LNCaP clone FGC (cell line): ENCODE measurements at places on chromosomes 16 and 17.

- no peak for DNase-seq
Observed at GRCh38 chr17:10729334-10730193, at the start of gene TMEM220. TSS of gene TMEM220 (minus strand) at chr17:10730023. CDS start at chr17:10729851, 172 bp downstream.

GRCh38 chr16:17244872-17245551, 225.7 kb downstream of the XYLT1 start:
- no peak for DNase-seq

- no peak for DNase-seq
Observed at GRCh38 chr16:12773221-12773620, 30.5 kb downstream of the CPPED1 start.

DNA sequence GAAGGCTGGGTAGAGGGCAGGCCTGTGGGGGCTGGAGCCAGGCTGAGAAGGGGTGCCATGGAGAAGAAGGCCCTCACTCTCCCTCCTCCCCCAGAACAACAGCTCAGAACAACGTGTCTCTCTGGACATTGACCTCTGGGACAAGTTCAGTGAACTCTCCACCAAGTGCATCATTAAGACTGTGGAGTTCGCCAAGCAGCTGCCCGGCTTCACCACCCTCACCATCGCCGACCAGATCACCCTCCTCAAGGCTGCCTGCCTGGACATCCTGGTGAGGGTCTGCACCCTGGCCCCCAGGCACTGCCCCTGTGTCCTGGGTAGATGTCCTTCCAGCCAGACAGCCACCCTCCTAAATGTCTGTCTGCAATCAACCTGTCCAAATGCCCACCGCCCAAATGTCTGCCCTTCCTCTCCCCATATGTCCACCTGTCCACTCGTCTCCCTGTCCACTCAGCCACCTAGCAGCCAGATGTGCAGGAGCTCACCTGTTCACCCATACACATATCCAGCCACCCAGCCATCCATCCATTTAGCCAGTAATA, 12.2 kb downstream of the GJD3 start:
- DNase-seq = no peak

- no peak for DNase-seq
Observed at GRCh38 chr16:47687694-47688093, 226.6 kb downstream of the PHKB start.

DNA sequence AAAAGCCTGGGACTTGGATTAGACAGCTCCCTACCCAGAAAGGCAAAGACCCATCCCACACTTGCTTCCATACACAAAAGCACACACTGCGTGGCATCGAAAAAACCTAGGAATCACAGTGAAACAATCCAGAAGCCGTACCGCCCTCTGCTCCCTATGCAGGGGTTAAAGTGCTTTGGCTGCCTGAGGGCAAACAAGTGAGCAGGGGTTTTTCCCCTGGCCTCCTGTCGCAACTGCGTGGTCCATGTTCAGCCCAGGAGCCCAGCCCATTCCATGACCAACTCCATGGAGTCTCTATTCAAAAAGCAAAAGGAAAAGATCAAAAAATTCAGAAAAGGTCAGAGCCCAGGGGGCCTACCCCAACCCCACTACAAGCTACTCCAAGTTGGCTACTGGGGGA, 3.6 kb upstream of the GSDMB start:
- no peak for DNase-seq

- DNase-seq = no peak
Observed at GRCh38 chr17:28141773-28142172, 99.3 kb downstream of the NLK start.

DNA sequence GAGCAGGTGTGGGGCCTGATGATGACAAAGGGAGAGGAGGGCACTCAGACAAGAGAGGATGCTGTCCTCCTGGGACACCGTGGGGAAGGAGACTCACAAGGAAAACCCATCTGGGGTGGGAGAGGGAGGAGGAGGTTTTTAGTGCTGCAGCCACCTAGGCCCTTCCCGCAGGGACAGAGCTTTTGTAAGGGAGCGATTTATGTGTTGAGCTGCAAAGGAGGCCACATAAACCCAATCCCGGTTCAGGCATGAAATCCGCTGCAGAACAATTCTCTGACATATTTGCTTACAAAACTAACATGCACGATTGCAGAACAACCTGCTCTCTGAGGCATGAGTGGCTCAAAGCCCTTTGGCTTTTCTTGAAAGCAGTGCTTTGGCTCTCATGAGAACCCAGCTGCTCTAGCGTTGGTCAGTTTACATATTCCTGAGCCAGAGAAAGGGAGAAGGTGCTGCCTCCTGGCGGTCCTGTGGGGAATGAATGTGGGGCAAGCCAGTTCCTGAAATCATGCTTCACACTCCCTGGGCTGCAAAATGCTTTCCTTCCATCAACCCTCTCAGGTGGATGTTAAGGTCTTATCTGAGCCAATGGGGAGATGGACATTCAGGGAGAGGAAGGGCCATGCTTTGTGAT, 122.4 kb upstream of the NLRP1 start:
- peak; percentile 2 for DNase-seq

- DNase-seq = no peak
Observed at GRCh38 chr16:57646388-57647039, 18.1 kb downstream of the ADGRG1 start.

GRCh38 chr16:12094537-12095265, 118.2 kb downstream of the SNX29 start:
- DNase-seq = no peak

- DNase-seq = no peak
Observed at GRCh38 chr17:67011527-67012175, 32.7 kb upstream of the CACNG1 start.

DNA sequence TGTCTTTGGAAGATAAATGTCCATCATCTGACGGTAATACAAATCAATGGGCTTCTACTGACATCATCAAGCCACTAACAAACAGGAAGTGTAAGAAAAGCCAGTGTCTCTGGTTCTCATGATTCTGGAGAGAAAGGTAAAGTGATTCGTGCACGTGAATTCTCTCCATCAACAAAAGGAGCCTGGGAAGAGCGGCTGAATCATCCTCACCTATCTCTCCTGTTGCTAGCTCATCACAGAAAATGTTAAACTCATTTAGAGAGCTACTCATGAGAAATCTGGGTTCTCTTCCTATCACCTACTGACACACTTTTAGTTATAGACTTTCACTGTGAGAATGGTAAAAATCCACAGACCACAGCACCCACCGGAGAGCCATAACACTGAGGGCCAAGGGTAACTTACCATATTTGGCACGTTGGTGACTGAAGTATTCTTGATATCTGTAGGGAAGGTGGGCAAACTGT, 70.3 kb downstream of the CREBBP start:
- no peak for DNase-seq

GRCh38 chr16:66365651-66366050, 840 bp upstream of the CDH5 start:
- DNase-seq = no peak

DNA sequence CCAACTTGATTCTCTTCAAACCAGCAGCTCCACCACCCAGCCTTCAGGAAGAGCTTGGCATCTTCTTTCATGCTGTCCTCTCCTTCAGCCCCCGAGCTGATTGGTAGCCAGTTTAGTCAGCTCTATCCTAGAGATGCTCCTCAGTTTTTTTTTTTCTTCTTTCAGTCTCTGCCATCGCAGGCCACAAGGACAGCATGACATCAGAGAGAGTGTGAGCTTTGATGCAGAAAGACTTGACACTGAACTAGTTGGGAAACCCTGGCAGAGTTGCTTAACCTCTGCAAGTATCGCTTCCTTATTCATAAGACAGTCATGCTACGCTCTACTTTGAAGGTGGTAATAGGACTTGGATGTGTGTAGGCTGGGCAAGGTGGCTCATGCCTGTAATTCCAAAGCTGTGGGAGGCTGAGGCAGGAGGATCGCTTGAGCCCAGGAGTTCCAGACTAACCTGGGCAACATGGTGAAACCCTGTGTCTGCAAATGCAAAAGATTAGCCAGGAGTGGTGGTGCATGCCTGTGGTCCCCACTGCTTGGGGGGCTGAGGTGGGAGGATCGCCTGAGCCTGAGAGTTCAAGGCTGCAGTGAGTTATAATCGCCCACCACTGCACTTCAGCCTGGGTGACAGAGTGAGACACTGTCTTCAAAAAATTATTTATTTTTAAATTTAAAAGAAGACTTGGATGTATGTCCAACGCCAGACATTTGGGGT, 2.6 kb downstream of the CD300LB start:
- no peak for DNase-seq

GRCh38 chr16:24178496-24178895, 77.6 kb upstream of the CACNG3 start:
- no peak for DNase-seq

GRCh38 chr16:80627108-80627507, 86.3 kb downstream of the DYNLRB2 start:
- DNase-seq = no peak

- DNase-seq = no peak
Observed at GRCh38 chr17:60327134-60327900, 64.6 kb downstream of the USP32 start.

- DNase-seq = no peak
Observed at GRCh38 chr16:87978127-87978526, 26.9 kb downstream of the BANP start.

DNA sequence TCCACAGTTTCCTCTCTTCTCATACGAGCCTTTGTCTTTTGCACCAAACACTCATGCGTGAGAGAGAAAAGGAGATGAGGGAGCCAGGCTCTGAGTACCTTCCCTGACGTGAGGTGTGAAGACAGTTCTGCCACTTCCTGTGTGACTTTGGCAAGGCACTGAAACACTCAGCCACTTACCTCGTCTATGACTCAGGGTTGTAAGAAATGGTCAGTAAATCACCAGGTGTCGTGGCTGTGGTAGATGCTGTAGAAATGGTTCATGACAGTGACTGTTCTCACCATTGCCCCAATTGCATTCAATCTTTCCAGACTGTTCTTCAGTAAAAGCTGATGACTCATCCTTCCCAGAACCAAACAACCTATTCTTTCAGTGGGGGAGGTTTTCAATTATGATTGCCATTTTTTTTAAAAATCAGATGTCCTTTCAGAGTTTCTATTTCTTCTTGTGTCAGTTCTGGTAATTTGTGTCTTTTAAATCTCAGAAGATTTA, 49.2 kb upstream of the CBFA2T3 start:
- no peak for DNase-seq

DNA sequence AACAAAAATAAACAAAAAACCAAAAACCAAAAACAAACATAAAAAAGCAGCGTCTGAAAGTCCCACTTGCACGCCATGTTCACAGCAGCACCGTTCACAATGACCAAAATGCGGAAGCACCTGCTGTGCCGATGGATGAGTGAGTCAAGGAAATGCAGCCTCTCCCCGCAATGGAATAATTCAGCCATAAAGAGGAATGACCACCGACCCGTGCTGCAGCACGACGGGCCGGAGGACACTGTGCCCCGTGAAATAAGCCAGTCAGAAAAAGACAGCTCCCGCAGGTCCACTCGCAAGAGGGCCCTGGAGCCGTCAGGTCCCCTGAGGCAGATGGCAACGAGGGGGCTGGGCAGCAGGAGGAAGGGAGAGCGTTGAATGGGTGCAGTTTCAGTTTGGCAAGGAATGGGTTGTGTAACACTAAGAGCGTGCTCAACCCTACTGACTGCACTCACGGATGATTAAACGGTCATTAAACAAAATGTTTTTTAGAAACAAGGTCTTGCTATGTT, 5.1 kb downstream of the CLCN7 start:
- DNase-seq = no peak

DNA sequence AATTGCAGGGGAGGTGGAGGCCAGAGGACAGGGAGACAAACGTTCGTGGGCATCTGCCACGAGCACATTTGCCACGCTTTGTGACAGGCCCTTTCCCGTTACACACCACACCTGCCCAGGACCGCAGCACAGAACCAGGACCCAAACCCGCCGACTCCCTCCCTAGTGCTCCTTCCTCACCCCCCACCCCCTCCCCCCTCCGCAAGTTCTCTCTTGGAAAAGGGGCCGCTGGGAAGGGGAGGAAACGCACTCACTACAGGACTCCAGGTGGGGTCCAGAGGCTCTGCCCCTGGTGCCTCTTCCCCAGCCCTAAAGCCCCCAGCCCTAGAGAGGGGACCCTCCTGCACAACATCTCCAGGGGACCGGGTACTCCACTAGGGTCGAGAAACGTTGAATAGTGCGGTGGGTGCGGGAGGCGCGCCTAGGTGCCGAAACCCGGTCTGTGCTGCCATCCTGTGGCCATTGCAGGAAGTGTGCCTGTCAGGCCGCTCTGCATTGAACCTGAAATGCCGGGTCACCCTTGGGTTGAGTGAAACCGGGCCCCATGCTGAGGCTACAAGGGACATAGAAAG, 21.9 kb upstream of the EIF1 start:
- no peak for DNase-seq

GRCh38 chr16:74951206-74951605, 33.7 kb downstream of the WDR59 start:
- DNase-seq = no peak

DNA sequence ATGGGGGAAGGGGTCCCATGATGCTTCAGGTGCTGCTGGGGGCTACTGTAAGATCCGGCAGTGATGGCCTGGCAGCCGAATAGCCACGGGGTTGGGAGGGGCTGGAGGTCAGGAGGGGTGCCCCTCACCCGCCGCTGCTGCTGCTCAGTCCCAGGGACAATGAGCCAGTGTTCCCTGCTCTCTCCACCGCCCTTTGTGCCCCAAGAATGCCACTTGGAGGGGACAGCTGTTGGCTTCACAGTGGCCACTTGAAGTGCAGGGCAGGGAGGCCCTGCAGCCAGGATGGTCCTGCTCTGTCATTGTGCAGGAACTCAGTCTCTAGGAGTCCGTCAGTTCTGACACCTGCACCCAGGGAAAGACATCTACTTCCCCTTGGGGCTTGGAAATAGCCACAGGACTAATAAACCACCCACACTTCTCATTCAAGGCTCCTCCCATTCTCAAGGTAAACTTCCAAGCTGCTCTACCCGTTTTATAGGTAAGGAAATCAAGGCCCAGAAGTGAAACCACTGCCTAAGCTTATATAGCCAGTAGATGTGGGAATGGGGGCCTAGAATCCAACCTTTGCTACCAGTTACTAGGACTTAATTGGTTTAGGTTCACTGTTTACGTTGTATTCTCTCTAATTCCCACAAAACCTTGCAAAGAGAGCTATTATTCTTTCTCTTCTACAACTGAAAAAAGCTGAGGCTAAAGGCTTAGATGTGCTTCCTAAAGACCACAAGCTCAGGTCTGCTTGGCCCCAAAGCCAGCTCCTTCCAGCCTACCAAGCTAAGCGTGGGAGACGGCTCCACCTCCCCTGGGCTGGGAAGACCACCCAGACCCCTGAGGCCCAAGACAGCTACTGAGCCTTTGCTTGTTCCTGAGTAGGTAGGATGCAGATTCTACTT, 6.2 kb upstream of the CPSF4L start:
- DNase-seq = no peak

GRCh38 chr16:77223184-77223583, 24.0 kb downstream of the SYCE1L start:
- no peak for DNase-seq

- DNase-seq = no peak
Observed at GRCh38 chr16:70298988-70299938, at the start of gene DDX19B. TSS of gene DDX19B (plus strand) at chr16:70299186. CDS start at chr16:70299298, 112 bp downstream.

GRCh38 chr17:32491371-32492263, 4.8 kb downstream of the CDK5R1 start:
- no peak for DNase-seq
